Activated CD8-positive, alpha-beta memory T cell treated with anti-CD3 and anti-CD28 coated beads, Interleukin-2, amount 50 U/mL, for 4 hours (primary cell): ENCODE measurements at places on chromosomes 11 and 22.

DNA sequence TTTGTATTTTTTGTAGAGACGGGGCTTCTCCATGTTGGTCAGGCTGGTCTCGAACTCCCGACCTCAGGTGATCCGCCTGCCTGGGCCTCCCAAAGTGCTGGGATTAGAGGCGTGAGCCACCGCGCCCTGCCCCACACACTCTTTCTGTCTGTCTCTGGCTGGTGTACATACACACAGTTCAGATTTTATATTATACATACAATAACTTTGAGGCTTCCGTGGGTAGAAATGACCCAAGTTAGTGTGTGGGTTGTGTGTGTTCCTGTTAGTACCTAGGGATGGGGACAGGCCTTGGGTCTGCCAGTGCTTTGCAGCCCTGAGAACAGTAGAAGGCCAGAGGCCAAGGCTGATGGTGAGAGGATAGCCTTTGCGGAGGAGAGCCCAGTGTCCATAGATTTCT, 2.8 kb downstream of the ZBTB16 start:
- DNase-seq, result no peak

DNA sequence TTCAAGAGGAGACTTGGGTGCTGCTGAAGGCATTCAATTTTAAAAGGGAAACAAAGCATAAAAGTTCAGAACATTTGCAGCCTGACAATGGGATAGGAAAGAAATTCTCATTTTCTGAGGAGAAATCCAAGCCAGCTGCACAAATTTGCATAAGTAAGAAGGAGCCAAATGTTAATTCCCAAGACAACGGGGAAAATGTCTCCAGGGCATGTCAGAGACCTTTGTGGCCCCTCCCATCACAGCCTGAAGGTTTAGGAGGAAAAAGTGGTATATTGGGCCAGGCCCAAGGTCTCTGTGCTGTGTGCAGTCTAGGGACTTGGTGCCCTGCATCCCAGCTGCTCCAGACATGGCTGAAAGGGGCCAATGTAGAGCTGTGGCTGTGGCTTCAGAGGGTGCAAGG, 12.7 kb upstream of the OR51F1 start:
- no peak for DNase-seq

GRCh38 chr22:49892226-49892899, 25.9 kb downstream of the ALG12 start:
- DNase-seq, result no peak

GRCh38 chr22:41256254-41257253, 15.8 kb upstream of the CHADL start:
- no peak for DNase-seq

DNA sequence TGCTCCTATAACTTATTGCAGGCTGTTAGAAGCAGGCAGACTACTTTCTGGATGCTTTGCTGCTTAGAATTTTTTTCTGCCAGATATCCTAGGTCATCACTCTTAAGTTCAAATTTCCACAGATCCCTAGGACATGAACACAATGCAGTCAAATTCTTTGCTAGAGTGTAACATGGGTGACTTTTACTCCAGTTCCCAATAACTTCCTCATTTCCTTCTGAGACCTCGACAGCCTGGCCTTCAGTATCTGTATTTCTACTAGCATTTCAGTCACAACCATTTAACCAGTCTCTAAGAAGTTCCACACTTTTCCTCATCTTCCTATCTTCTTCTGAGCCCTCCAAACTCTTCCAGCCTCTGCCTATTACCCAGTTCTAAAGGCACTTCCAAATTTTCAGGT, 60.4 kb upstream of the ZBED5 start:
- no peak for DNase-seq
